T-helper 2 cell (primary cell): ENCODE measurements at places on chromosomes 4 and X.

GRCh38 chr4:30717208-30718020 lies 2.8 kb upstream of the PCDH7 start:
- no peak for DNase-seq

DNA sequence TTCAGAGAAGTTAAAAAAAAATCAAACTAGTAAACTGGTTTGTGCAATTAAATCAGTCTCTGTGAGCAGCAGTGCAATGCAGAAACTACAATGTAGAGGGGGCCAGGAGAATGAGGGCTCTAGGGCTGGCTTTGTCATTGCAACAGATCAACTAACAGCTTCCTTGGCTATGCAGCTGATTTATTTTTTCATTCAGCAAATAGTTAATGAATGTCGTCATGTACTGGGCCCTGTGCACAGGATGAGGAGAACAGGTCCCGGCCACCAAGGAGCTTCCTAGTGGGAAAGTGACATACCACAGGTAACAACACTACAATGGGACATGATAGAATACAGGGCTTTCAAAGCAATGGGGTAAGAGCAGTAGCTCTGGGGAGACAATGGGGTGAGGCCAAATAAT lies 190.1 kb downstream of the NSUN7 start:
- DNase-seq: no peak

DNA sequence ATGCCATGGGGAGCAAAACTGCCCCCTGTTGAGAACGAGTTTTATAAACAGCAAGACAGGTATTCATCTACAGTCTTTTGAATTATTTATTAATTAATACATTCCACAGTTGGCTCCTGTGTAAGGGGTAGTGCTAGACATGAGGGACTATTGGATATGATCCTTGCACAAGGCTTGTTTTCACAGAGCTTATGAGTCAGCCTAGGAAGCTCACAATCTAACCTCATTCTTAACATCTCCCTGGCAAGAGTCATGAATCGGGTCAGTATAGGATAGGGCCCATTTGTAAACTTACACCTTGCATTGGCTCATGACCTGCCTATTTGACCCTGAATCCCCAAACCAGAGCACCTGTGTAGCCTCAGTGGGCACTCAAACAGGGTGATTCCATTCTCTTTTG lies 209.1 kb upstream of the HCCS start:
- DNase-seq: no peak

- DNase-seq: no peak
Observed at GRCh38 chr4:94533405-94534223, 81.9 kb downstream of the PDLIM5 start.

DNA sequence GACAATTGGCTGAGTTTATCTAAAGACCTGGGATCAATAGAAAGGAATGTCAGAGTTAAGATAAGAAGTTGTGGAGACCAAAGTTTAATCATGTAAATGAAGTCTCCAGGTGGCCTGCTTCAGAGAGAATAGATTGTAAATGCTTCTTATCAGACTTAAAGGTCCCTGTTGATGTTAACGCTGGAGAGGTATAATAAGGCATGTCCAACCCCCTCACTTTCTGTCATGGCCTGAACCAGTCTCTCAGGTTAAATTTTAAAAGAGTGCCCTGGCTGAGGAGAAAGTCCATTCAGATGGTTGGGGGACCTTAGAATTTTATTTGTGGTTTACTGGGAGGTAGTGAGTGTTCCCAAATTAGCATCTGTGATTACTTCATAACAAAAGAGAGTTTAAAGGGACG lies 86.7 kb downstream of the AKAP4 start:
- no peak for DNase-seq

DNA sequence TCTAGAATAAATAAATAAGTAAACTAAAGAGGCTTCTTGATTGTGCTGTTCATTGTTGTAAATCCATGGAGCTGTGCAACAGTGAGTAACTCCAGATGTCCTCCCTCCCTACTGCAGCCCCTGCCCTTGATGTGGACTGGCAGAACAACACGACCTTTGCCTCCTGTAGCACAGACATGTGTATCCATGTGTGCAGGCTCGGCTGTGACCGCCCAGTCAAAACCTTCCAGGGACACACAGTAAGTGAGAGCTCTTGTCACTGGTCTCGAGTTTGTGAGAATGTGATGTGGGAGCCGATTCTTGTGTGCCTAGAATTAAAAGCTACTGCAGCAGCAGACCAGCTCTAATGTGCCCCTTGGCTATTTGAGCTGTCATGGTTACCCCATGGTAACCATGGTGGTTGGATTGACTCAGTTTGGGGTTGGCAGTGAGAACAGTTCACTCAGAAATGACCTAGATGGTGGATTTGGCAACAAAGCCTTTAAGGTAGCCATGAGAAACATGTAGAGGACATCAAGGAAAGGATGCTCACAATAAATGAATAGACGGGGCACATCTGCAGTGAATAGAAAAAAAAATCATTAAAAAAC lies 60.7 kb downstream of the GPR143 start:
- DNase-seq: no peak

GRCh38 chrX:87489071-87489470 lies 28.5 kb upstream of the KLHL4 start:
- no peak for DNase-seq

DNA sequence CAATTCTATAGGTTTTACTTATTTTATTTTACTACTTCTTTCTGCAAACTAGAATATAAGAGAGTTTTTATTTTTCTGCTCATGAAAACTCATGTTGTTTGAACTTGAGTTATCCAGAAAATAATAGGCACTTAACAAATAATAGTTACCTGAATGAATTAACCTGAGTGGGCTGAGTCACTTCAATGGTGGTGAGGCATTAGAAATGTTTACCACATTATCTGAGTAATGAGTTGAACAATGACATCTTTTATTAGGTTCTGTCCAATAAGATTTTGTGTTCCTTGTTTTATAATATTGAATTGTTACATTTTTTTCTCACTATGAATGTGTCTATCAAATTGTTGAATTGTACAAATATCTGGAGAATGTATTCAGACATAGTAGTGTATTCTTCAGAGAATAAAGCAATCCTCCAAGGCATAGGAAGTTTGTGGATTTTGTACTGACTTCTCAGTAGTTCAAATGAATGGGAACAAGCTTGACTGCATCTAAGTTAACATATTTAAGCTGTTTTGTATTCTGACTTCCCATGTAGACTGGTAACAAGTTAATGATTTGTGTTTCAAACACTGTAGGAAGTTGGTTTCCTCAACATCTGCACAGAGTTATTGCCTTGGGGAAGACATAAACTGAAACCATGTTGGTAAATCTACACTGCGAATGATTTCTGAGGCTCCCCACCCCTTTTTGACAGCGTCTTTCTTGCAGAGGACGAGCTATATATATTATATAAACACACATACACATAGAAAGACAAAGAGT lies 1808.9 kb upstream of the TENM3 start:
- no peak for DNase-seq

GRCh38 chr4:159401791-159402380 lies 299.0 kb downstream of the RAPGEF2 start:
- DNase-seq: no peak

DNA sequence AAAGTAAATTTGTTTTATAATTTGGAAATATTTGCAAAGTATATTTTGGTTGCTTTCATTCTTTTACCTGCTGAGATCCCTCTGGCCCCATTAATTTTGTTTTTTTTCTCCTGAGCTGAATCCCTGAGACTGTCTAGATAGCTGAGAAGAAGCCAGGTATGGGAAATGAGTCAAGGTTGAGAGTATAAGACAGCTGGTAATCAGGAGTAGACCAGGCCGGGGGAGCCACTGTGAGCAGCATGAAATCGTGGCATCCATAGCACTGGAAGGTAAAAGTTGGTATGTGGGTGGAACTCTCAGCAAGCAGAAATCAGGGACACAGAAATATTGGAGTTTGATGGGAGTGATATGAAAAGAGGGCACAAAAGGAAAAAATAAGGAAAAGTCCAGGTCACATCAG lies 164.5 kb downstream of the FHIP1A start:
- DNase-seq: no peak

GRCh38 chr4:89331686-89332544 lies 24.3 kb upstream of the GPRIN3 start:
- no peak for DNase-seq

- no peak for DNase-seq
Observed at GRCh38 chrX:153824348-153824747, 6.0 kb downstream of the PDZD4 start.

GRCh38 chrX:108114541-108114940 lies 23.0 kb downstream of the ATG4A start:
- DNase-seq: no peak

GRCh38 chr4:113179091-113179490 lies 129.6 kb downstream of the ANK2 start:
- DNase-seq: no peak

DNA sequence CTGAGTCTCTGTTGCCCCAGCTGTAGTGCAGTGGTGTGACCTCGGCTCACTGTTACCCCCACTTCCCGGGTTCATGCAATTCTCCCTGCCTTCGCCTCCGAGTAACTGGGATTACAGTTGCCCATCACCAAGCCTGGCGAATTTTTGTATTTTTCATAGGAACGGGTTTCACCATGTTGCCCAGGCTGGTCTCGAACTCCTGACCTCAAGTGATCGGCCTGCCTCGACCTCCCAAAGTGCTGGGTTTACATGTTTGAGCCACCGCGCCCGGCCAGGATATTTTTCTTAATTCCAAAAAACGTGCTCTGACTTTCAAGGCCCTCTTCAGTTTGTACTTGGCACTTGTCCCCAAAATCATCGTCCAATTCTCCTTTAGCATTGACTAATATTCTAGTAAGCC lies 129.2 kb upstream of the EPHA5 start:
- DNase-seq: no peak

DNA sequence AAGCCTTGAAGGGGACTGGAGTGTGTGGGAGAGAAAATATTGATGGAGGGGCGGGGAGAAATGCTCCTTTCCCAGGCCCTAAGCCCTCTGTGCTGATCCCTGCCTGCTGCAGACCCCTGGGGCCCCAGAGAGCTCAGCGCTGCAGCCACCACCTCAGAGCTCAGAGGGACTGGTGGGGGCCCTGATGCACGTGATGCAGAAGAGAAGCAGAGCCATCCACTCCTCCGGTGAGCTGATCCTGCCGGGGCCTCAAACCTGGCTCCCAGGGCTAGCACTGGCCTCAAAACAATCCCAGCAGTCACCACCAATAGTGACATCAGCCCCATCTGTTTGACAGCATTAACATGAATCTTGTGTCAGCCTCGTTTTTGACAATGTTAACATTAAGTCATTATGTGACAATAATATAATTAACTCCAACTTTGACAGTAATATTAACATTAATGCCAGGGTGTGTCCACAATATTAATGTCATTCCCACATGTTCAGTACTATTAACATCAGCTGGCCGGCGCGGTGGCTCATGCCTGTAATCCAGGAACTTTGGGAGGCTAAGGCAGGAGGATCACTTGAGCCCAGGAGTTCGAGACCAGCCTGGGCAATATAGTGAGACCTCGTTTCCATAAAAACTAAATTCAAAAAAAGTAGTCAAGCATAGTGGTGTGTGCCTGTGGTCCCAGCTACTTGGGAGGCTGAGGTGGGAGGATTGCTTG lies 5.8 kb downstream of the WAS start:
- DNase-seq: no peak

- DNase-seq: no peak
Observed at GRCh38 chrX:101619364-101619763, 1.6 kb upstream of the ARMCX6 start.

DNA sequence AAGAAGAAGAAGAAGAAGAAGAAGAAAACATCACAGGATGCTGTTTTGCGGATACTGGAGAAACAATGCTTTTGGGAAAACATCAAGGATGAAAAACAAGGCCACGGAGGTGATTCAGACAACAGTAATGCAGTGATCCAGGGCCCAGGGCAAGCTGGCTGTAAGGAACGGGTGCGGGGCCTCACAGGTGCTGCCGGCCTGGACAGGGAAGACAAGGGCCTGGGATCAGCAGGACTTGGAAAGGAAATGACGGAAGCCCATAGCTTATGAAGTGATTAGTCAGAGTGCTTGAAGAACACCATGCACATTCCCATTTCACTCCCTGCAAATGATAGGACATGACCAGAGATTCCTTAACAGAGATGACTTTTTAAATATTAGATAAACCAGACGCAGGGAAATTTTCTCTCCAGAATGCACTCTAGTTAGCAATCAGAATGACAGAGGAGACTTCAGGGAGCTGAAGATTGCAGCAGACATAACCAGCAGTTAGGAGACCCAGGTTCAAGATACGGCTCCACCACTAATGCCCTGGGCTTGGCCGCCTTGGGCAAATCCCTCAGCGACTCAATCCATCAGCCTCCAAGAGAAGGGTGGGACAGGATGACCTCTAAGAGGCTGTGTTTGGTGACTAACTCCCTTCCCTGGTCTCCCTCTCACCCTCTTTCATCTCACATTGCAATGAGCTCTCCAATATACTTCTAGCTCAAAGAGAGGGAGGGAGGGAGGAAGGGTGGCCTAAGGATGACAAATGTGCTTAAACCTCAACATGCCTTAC lies 54.1 kb downstream of the APBB2 start:
- no peak for DNase-seq

GRCh38 chrX:86964321-86964720 lies 553.3 kb upstream of the KLHL4 start:
- DNase-seq: no peak

GRCh38 chrX:129833153-129833990 lies 10.3 kb downstream of the ZDHHC9 start:
- DNase-seq: no peak

DNA sequence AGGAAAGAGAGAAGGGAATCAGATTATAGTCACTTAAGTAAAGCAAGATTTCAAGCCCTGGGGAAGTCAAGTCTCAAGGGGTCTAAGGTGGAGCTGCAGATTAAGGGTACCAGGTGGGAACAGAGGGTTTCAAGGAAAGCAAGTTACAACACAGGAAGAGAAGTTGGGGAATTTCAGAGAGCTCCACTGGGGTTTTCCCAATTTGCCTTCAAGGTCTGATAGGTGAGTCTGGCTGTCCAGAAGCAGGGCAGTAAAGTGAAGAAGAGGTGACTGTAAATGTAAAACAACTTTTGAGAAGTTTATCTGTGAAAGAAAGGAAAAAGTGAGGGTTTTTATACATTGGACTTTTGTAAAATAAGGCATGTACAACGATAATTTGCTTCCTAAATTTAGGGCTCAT lies 37.1 kb upstream of the TRPC3 start:
- no peak for DNase-seq

- no peak for DNase-seq
Observed at GRCh38 chrX:20506739-20507138, 240.0 kb upstream of the RPS6KA3 start.

GRCh38 chr4:73258436-73258685 lies 237 bp downstream of the ANKRD17 start:
- DNase-seq: peak; percentile 55

- DNase-seq: no peak
Observed at GRCh38 chr4:99668472-99668871, 10.8 kb upstream of the C4orf54 start.

DNA sequence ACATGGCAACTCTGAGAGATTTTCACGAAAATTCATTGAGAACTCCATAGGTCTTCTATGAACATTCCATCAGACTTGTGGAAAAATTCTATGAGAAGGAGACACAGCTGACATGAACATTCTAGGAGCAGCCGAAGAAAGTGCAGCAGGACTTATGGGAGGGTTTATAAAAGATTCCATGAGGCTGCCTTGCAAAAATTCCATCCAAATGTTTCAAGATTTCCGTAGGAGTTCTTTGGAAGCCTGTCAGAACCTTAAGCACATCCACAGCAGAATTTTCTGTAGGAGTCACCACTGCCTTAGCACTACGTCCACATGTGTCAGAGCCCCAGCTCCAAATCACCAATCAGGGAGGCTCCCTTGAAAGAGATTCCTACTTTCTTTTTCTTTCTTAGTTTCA lies 67.0 kb upstream of the MSX1 start:
- DNase-seq: no peak
